Smooth muscle cell of the pulmonary artery (primary cell): ENCODE measurements at places on chromosomes 1 and 21. TPM values are rescaled to one million over a fixed set of nuclear protein-coding genes. Genes with fewer than 3 reads are reported as not detected.

Gene VPS26C
- 74.2 and 77.0 TPM in 2 replicates for total RNA-seq

Gene TMEM240
- total RNA-seq = 4.0 and 4.6 TPM in 2 replicates

Gene LRRC53
- not detected in 2 replicates for total RNA-seq

Gene PLPPR4
- total RNA-seq = 1.9 and 46.9 TPM in 2 replicates

Gene OPTC
- total RNA-seq = not detected in 2 replicates

Gene AADACL3
- not detected in 2 replicates for total RNA-seq

Gene SPRR3
- total RNA-seq = not detected in 2 replicates

Gene APCS
- not detected in 2 replicates for total RNA-seq

Gene ZBTB21
- 8.2 and 10.1 TPM in 2 replicates for total RNA-seq

Gene PKNOX1
- 17.9 and 40.0 TPM in 2 replicates for total RNA-seq

Gene TTC34
- total RNA-seq = 0.20 and 0.33 TPM in 2 replicates

Gene EFNA4
- 4.6 and 6.5 TPM in 2 replicates for total RNA-seq

Gene SHISAL2A
- not detected in 2 replicates for total RNA-seq

Gene GUCA2B
- not detected in 2 replicates for total RNA-seq

Gene ICOSLG
- 0.17 and 1.5 TPM in 2 replicates for total RNA-seq

Gene C8A
- total RNA-seq = not detected in 2 replicates

Gene RCC2
- total RNA-seq = 33.9 and 39.6 TPM in 2 replicates

Gene CHIA
- not detected in 2 replicates for total RNA-seq

Gene SERTAD4
- total RNA-seq = 13.6 and 22.2 TPM in 2 replicates

Gene GLUL
- total RNA-seq = 182 and 223 TPM in 2 replicates

Gene ADGRB2
- total RNA-seq = 14.1 and 16.7 TPM in 2 replicates

Gene UBL4B
- not detected in 2 replicates for total RNA-seq

Gene CELA3B
- total RNA-seq = not detected in 2 replicates

Gene LENEP
- total RNA-seq = 0.33 TPM in 1 of 2 replicates, not detected in the other

Gene S100A7
- total RNA-seq = not detected in 2 replicates

Gene PLA2G2F
- total RNA-seq = not detected in 2 replicates

Gene BRWD1
- total RNA-seq = 49.5 and 56.2 TPM in 2 replicates

Gene RAB3B
- 28.3 and 37.1 TPM in 2 replicates for total RNA-seq

Gene TCEA3
- total RNA-seq = 18.0 and 20.0 TPM in 2 replicates

Gene HTR1D
- total RNA-seq = not detected in 2 replicates

Gene S100A7A
- total RNA-seq = not detected in 2 replicates

Gene XCL1
- not detected in 2 replicates for total RNA-seq

Gene C1orf115
- 0.20 and 0.85 TPM in 2 replicates for total RNA-seq

Gene NOTCH2NLA
- 83.1 and 89.9 TPM in 2 replicates for total RNA-seq

Gene PGLYRP3
- total RNA-seq = not detected in 2 replicates

Gene EXTL1
- total RNA-seq = 0.20 and 0.33 TPM in 2 replicates

Gene ACADM
- 23.8 and 24.9 TPM in 2 replicates for total RNA-seq

Gene CELA2A
- total RNA-seq = 0.20 TPM in 1 of 2 replicates, not detected in the other

Gene SYT14
- total RNA-seq = 0.13 and 9.1 TPM in 2 replicates

Gene FAM131C
- 0.69 and 0.85 TPM in 2 replicates for total RNA-seq

Gene ERG
- 10.8 and 26.9 TPM in 2 replicates for total RNA-seq

Gene SIM2
- total RNA-seq = under 0.01 and 0.13 TPM in 2 replicates

Gene CEP350
- total RNA-seq = 54.8 and 58.6 TPM in 2 replicates

Gene LAD1
- total RNA-seq = 0.07 TPM in 1 of 2 replicates, not detected in the other

Gene GOLT1A
- not detected in 2 replicates for total RNA-seq

Gene GABPB2
- total RNA-seq = 19.0 and 26.9 TPM in 2 replicates

Gene RAB25
- not detected in 2 replicates for total RNA-seq

Gene EIF4G3
- 70.8 and 76.4 TPM in 2 replicates for total RNA-seq

Gene CYP4Z1
- not detected in 2 replicates for total RNA-seq

Gene NFIA
- 8.3 and 13.6 TPM in 2 replicates for total RNA-seq
